Stimulated activated CD8-positive, alpha-beta memory T cell treated with anti-CD3 and anti-CD28 coated beads, Interleukin-4, amount 100 ng/mL, for 1 hour (primary cell): ENCODE measurements at places on chromosomes 7 and 10.

- no peak for DNase-seq
Observed at GRCh38 chr10:92354587-92354986, 63.6 kb downstream of the MARCHF5 start.

- peak; percentile 31 for DNase-seq
Observed at GRCh38 chr7:140326116-140326928, 72.0 kb downstream of the SLC37A3 start.

- no peak for DNase-seq
Observed at GRCh38 chr7:81029511-81029910, 110.7 kb upstream of the SEMA3C start.

GRCh38 chr10:120495226-120496009 lies 38.4 kb downstream of the PLPP4 start:
- DNase-seq = no peak

GRCh38 chr7:99326408-99326782 lies 697 bp downstream of the ARPC1A start:
- no peak for DNase-seq

DNA sequence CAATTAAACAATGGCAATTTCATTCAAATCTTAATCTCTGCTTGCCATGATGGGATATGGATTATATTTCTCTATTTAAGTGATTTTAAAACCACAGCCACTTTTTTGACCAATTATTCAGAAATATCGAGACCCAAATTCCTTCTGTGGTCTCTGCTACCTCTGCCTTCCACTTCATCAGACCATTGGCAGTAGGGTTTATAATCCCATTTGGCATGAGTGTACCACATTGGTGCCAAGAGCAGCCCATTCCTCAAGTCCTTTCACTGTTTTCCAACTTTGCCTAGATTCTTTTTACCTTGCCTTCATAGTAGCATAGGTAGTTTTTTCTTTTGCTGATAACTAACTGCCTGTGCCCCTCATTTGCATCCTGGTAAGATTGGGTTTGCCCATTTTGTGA lies 319.9 kb downstream of the ARL4A start:
- DNase-seq = no peak

DNA sequence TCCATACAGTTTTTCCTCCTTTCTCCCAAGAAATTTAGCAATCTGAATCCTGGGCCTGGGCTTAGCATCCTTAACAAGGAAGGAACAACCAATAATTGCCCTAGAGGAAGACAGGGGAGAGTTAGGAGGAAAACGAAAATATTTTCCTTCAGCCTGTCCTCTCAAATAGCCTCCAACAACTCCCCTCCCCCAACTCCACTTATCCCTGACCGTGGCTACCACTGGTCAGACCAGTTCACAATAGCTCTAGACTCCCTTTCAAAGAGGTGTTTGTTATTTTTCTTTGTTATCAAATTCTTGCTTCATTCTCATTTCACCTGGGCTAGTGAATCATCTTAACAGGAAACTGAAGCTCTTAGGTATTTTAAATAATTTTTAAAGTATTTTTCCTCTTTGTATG lies 114.1 kb downstream of the CPED1 start:
- no peak for DNase-seq

DNA sequence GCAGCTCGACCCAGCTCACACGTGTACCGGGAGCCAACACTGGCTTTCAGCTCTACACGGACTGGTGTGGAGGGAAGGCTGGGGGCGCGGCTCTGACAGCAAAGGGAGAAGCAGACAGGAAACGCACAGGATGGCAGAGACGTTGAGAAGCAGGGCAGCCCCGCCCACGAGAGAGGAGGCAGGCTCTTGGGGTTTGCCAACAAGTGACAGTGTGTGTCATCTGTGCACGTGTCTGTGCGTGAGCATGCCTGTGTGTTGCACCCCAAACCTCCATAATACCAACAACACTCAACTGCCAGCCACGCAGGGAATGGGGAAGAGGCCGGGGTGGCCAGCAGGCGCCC lies 64.4 kb upstream of the PDGFA start:
- DNase-seq = peak; percentile 78

DNA sequence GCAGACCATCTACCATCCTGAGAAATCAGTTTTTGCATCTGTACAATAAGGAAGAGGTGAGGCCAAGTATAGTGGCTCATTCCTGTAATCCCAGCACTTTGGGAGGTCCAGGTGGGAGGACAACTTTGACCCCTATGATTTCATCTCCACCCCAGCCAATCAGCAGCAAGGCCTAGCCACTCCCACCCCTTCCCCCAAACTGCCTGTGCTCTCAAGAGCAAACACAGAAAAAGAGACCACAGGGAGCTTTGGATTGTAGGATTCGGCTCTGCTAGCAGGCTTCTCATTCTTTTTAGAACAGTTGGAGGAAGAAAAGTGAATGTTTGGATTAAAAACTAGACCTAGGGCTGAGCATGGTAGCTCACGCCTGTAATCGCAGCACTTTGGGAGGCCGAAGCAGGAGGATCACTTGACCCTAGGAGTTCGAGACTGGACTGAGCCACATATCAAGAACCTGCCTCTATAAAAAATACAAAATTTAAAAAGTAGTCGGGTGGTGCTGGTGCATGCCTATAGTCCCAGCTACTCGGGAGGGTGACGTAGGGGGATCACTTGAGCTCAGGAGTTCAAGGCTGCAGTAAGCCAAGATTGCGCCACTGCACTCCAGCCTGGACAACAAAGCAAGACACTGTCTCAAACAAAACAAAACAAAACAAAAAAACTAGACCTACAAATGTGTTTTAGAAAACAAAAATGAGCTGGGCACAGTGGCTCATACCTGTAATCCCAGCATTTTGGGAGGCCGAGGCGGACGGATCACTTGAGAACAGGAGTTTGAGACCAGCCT lies 25.1 kb upstream of the PROSER2 start:
- DNase-seq = no peak

- no peak for DNase-seq
Observed at GRCh38 chr10:59047180-59047579, 129.3 kb upstream of the PHYHIPL start.

DNA sequence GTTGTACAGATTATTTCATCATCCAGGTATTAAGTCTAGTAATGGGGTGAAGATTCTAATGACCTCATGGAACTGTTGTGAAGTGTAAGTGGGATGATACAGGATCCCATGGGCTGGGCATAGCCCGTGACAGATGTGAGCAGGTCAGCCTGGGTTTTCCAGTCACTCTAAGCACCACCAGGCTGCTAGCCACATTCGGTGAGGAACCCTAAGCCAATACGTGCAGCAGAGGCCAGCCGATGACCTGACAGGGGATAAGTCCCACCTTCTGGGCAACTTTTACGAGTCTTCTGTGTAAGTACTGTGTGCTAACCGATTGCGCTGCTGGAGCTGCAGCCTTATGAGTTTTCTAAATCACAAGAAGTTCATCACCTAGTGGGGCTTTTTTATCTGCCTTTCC lies 7.3 kb downstream of the ZNF503 start:
- DNase-seq = no peak

DNA sequence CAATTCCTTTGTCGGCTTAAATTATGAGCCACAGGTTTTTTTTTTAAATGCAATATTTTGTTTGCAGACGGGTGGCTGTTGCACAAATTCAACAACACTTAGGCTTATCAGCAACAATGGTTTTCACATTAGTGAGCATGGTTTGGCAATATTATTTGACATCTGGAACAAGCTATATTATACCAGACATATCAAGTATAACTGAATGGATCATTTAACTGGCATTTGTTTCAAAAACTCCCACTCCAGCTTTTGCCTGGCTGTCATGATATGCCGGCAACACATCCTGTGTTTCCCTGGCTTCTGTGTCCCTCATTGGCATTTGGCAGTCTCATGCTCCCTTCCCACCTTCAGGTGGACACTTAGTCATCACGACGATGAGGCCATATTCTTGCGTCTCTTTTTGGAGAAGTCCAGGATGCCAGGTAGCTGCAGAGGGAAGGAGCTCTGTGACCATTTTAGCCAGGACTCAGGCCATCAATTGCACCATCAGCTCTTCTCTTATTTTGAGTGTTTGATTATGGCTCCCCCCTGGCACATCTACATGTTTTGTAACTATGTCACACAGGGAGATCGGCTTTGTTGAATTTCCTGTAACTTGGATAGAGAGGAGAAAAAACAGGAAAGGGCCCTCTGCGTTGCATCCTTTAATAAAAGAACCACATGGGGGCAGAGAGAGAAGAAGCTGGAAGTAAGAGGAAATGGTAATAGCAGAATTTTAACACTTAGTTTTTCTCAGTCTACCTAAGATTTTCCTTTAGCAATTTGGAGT lies 413.9 kb downstream of the LRMDA start:
- DNase-seq = no peak

- no peak for DNase-seq
Observed at GRCh38 chr7:47677664-47678063, 95.8 kb upstream of the TNS3 start.

DNA sequence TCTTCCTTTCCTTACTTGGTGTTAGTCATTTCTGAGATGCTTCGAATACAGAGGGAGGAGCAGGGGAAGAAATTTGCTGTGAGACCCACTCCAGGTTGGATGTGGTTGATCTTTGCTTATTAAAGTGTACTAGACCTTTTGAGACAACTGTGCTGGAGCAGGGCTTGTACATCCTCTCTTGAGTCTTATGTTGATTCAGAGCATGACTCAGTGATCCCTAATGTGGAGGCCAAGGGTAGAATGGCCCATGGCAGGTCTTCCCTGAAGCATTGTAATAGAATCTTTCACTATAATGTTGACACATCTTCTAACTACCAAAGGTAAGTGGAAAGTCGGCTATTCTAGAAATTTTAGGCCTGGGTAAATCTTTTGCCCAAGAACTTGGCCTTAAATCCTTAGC lies 17.0 kb upstream of the SFR1 start:
- DNase-seq = no peak

- DNase-seq = no peak
Observed at GRCh38 chr7:66927348-66927948, 6.4 kb downstream of the TMEM248 start.

DNA sequence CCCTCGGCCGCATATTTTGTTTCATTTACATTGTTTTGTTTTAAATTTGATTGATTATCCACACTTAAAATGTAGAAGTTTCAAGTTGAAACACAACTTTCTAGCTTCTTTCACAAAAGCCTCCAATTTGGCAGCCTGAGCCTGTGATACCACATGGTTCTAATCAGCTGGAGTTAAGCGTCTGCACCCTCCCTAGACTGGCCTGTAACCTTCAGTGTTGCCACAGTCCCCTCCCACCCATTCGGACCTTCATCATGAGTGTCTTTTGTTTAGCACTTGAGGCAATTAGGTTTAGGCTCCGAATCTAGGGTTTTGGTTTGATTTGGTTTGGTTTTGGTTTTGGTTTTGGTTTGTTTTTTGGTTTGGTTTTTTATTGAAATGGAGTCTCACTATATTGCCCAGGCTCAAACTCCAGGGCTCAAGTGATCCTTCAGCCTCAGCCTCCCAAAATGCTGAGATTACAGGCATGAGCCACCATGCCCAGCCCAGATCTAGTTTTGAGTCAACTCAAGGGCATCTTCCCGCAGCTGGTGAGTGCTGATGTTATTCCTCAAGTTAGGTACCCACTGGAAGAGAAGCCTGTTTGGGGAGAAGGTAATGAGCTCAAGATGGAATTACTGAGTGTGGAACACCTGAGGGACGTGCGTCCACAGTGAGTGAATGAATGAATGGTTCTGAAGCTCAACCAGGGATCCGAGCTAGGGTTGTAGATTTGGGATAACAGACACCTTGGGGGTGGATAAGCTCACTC lies 201.4 kb downstream of the HECW1 start:
- DNase-seq = no peak

- no peak for DNase-seq
Observed at GRCh38 chr10:108545921-108546320, 1377.4 kb downstream of the XPNPEP1 start.
